GM23248 (cell line): ENCODE measurements at places on chromosomes 12 and 14.
A peak's percentile ranks its signal among the peaks of the same experiment; 100 is the strongest.

DNA sequence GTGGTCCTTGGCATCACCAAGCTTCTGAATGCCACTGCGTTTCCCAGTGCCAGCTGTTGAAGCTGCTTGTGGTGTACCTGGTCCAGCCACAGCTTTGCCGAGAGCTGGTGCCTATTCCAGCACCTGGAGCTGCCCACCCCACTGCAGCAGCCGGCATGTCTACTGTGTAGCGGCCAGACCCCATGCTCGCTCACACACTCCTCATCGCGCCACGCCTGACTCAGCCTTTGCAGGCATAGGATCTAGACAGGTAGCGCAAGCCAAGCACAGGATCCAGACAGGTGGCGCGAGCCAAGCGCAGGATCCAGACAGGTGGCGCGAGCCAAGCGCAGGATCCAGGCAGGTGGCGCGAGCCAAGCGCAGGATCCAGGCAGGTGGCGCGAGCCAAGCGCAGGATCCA is 11.6 kb upstream of the ZNF605 start:
- no peak for DNase-seq

DNA sequence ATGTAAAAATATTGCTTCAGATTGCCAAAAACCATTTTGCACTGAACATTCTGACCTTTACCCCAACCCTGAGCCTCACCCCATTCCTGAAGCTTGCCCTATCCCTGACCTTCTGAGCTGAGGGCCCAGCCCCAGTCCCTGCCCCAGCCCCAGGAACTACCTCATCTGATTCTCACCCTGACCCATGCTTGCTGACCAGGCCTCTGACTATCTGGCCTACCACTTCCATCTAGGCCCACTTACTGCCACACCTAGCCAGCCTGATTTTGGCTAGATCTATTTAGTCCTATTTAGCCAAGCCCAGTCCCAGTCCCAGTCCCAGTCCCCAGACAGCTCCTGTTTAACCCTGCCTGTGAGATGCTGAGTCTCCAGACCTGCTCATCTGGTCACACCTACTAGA is 33.6 kb downstream of the OR10P1 start:
- DNase-seq = no peak

GRCh38 chr14:32249780-32250179 is 46.7 kb upstream of the RNU6-8 start:
- DNase-seq = no peak

- no peak for DNase-seq
Measured at GRCh38 chr12:132872073-132872855, 15.1 kb downstream of the CHFR start.

GRCh38 chr12:102958073-102958829 is 777 bp downstream of the ASCL1 start:
- peak; percentile 54 for DNase-seq

DNA sequence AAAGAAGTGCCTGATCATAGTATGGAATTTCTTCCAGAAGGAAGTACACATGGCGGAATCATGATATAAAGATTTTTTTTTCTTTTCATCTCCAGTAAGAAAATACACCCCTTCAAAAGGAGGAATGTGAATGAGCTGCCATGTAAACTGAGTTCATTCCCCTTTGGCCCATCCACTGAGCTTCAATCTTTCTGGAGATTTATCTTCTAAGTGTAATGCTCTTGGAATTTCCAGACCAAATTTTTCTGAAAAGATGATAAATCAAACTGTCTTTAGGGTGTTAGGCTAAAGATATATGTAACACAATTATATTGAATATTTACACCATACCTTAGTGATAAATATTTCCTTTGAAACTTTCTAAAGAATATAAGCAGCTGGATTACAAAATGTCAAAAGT is 5.2 kb downstream of the DCN start:
- peak; percentile 33 for DNase-seq

DNA sequence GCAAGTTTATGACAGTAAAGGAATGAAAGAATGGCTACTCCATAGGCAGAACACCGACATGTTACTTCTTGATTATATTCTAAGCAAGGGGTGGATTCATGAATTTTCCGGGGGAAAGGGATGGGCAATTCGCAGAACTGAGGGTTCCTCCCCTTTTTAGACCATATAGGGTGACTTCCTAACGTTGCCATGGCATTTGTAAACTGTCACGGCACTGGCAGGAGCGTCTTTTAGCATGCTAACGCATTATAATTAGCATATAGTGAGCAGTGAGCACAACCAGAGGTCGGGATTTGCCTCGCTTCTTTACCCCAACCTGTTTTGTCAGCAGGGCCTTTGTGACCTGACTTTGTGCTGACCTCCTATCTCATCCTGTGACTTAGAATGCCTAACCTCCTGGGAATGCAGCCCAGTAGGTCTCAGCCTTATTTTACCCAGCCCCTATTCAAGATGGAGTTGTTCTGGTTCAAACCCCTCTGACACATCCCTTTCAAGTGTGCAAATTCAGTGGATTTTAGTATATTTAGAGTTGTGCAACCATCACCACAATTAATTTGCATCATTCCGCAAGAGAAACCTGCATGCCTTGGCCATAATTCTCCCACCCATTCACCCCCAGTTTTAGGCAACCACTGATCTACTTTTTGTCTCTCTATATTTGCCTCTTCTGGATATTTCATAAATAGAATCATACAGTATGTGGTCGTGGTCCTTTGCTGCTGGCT is 27.4 kb downstream of the PALS1 start:
- DNase-seq = no peak

GRCh38 chr14:23020143-23021128 is 10.5 kb upstream of the C14orf93 start:
- no peak for DNase-seq

DNA sequence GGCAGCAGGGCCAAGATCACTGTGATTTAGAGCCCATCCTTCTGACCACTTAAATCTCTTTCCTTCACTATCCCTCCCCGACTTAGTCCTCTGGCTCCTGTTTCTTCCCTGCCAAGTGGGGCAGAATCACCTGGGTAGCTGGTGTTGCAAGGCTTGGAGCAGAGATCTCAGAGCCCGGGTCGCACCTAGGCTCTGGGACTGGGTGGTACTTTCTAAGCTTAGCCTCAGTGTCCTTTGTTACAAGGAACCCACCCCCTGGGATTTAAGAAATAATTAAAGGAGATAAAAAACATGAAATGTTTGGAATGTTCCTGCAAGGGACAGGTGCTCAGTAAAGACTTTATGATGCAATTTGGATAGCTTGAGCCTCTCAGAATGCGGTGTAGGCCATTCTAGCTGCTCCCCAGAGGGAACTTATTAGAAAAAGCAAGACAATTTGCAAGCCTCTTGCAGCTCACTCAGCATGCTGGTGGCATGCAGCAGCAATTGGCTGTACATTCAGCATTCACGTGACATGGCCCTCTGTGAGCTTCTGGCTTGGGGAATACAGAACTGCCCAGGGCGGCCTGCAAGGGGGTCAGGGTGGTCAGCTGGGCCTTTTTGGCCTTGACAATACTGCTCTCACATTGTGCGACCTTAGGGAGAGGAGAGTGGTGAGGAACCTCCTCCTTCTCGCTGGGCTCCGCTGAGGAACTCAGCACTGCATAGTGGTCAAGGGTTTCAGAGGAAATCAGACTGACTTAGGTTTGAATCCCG is 16.8 kb downstream of the C14orf132 start:
- no peak for DNase-seq
